ENCODE measurements at places on chromosomes 1 and 21.

DNA sequence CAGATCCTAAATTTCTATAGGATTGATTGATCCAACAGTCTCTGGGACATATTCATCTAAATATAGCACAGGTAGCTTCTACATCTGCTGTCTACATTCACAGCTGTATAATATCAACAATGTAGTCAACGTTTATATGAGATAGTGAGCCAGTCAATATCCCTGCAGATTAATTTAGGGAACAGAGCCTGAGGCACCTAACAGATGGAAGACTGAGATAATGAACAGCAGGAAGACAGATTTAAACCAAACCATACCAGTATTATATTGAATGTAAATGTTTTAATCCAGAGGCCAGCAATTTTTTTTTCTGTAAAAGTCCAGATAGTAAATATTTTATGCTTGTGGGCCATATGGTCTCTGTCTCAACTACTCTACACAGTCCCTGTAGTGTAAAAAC, 2072.4 kb downstream of the MRPL39 start:
- no peak for DNase-seq

- no peak for DNase-seq
Observed at GRCh38 chr1:14142397-14143100, 442.6 kb downstream of the PRDM2 start.

GRCh38 chr21:38384675-38385426, 113.4 kb downstream of the ERG start:
- no peak for DNase-seq

- DNase-seq: no peak
Observed at GRCh38 chr21:16088056-16088455, 358.3 kb downstream of the USP25 start.

DNA sequence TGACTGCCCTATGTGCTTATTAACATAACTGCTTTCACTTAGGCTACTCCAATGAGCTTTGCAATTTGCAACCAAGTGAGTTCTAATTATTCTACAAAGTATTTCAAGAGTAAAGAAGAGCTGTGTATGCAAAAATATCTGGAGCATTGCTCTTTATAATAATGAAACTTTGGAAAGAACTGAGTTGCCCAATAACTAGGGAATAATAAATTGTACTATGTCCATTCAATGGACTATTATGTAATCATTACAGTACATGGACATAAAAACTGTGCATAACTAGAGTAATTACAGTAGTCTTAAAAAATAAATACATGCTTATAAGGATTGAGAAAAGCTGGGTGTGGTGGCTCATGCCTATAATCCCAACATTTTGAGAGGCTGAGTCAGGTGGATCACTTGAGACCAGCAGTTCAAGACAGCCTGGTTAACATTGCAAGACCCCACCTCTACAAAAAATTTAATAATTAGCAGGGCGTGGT, 70.3 kb upstream of the JAK1 start:
- DNase-seq: no peak

DNA sequence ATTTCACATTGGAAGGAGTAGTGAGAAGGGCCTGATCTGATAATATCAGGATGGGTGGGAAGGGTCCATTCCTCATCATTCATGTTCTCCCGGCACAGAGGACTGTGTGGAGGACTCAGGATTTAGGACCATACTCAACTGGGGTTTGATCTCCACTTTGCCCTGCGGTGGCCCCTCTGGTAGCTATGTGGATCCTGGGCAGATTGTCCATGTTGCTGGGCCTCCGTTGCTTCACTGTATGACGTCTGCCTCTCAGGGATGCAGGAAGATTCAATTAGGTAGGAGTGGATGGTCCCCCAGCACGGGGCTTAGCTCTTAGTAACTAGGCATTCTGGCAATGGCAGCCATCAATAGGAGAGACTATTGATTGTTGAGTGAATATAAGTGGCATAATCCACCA, 2.3 kb downstream of the ETS2 start:
- no peak for DNase-seq

GRCh38 chr1:181493166-181493565, 9.8 kb downstream of the CACNA1E start:
- DNase-seq: no peak

DNA sequence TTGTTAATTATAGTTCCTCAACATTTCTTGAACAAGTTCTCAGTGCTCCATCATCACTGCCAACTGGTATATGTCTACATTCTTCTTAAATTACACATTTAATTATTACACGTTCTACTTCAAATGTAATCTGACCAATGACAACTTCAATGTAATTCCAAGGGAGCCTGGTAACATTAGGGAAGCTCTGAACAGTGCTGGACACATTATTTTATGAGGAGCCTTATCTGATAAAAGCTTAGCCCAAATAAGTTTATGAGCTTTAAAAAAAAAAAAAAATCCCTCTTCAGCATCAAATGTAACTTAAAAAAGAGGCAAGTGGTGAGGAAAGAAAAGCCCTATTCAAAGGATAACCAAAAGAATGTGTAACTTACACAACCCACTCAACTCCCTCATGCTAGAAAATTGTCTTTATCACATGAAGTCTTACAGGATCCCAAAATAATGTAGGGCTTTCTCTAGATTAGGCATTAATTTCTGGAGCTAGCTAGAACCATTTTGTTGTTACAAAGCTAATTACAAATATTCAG, 35.2 kb upstream of the ABCA4 start:
- no peak for DNase-seq

- DNase-seq: no peak
Observed at GRCh38 chr1:171266930-171267329, 18.6 kb downstream of the FMO1 start.

DNA sequence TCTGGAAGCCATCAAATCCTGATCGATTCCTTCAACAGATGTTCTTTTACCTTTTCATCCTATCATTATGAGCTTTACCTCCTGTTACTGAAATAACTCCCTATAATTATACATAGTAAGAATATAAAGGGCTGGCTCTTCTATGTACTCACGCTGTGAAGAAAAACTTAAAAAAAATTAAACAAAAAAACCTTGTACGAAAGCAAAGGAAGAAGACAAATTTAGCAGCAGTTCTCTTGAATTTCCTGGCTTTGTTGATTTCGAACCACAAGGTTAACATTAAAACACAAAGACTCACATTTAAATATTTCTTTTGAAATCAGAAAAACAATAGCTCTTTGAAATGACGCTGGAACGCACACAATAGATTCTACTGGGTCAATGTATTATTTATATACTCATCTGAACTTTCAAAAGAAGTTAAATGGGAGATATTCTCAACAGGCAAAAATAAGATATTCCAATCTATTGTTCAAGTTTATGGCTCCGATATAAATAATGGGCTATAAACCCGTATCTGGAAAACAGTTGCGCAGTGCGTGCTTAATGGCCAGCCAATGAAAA, 13.6 kb upstream of the SPEN start:
- no peak for DNase-seq

- DNase-seq: no peak
Observed at GRCh38 chr1:237568955-237569354, 321.8 kb downstream of the ZP4 start.

DNA sequence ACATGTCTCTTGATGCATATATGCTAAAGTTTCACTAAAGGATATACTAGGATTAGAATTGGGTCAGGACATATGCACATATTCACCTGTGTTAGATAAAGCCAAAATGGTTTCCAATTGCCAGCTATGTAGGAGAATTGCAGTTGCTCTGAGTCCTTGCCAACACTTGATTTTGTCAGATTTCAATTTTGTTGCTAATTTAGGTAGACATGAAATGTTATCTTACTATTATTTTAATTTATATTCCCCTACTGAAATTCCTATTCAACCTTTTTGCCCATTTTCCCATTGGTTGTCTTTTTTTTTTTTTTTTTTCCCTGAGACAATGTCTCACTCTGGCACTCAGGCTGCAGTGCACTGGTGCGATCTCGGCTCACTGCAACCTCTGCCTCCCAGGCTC, 13.4 kb downstream of the HDAC1 start:
- no peak for DNase-seq

- no peak for DNase-seq
Observed at GRCh38 chr1:9397997-9398526, 105.4 kb downstream of the SPSB1 start.

GRCh38 chr1:164256456-164256855, 302.5 kb upstream of the PBX1 start:
- DNase-seq: no peak

- no peak for DNase-seq
Observed at GRCh38 chr1:232876506-232877364, 71.5 kb downstream of the MAP10 start.

- peak; percentile 58 for DNase-seq
Observed at GRCh38 chr1:172449585-172450523, 6.0 kb upstream of the PIGC start.

Measured in CD4-positive, alpha-beta T cell treated with Interleukin-10 for 1 hour (primary cell).